ENCODE measurements at places on chromosomes 12 and 14. TPM values are rescaled to one million over a fixed set of nuclear protein-coding genes. Genes with fewer than 3 reads are reported as not detected.

The RTL1 gene
- not detected for total RNA-seq

The CIROP gene
- not detected for total RNA-seq

DNA sequence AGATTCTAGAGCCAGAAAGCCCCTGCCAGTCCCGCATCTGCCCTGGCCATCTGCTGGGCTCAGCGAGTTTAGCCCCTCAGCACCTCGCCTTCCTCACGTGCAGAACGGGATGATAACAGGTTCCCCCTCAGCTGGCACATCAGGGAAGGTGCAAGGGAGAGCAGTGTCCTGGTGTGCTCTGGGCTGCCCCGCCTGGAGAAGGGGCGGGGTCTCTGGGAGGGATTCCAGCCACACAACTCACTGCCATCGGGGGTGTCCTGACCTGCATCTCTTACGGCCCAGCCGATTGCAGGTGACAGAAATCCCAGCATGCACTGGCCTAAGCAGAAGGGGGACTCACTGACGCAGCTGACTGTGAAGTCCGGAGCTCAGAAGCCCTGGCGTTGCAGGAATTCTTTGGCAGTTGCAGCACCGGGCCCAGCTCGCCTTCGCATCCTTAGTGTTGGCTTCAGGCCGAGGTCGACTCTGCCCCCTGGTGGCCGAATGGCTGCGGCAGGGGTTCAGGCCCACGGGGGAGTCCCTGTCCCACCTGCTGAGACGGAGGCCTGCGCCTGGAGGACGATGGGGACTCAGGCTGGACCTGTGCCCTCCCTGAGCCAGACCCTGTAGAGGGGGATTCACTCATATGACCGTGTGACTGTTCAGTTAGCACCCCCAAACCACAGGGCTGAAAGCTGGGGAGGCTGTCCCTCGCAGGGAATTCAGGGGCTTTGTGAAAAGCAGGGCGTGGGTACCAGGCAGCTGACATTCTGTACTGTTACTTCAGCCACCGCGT, 178.6 kb downstream of the ADGRD1 start:
- peak; percentile 59 for DNase-seq

GRCh38 chr12:92124689-92125029, 21.0 kb downstream of the BTG1 start:
- no peak for DNase-seq

DNA sequence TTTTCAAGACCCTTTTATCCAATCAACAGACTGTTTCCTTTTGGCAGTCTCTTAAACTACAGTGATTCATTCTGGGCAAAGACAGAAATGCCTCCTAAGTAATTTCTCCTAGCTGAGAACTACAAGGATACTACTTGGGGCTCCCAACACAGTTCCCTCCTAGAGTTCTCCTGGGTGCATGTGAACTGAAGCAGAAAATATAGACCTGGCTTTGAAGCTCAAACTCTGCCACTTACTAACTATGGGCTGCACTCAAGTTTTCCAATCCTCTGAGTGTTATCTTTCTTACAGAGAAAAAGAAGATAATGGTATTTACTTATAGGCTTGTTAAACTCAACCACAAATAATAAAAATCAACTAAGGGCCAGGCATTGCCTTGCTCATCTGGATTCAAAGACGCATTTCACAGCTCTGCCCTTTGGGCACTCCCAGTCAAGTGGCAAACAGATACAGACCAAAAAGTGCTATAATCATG, 97.6 kb downstream of the EFCAB11 start:
- DNase-seq = no peak

GRCh38 chr12:24360057-24360456, 410.6 kb upstream of the SOX5 start:
- no peak for DNase-seq

- DNase-seq = no peak
These were observed 7.9 kb upstream of the FBRSL1 start for GRCh38 chr12:132481771-132482745.

- no peak for DNase-seq
These were observed 478.5 kb downstream of the NELL2 start for GRCh38 chr12:44397631-44398030.

GRCh38 chr12:13941258-13942249, 39.8 kb downstream of the GRIN2B start:
- no peak for DNase-seq

The KRT75 gene
- total RNA-seq = not detected

The KLRB1 gene
- 9.0 TPM for total RNA-seq

The JDP2 gene
- 0.58 TPM for total RNA-seq

DNA sequence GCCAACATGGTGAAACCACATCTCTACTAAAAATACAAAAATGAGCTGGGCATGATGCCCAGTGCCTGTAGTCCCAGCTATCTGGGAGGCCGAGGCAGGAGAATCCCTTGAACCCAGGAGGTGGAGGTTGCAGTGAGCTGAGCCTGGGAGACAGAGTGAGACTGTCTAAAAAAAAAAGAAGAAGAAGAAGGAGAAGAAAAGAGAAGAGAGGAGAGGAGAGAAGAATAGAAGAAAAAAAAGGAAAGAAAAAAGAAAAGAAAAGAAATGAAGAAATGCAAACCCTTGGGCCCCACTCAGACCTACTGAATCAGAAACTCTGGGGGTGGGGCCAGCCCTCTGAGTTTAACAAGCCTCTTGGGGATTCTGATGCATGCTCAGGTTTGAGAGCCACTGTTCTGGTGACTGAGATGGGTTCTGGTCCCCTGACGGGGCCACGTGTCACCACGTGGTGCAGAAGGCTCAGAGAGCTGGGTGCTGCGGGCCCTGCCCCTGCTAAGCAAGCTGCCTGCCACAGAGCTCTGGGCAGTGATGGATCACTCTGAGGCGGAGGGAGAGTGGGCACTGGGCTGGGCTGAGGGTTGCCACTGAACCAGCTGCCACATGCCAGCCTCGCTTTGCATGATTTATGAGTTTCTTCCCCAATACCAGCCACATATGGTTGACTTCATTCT, 37.5 kb downstream of the ERH start:
- no peak for DNase-seq

DNA sequence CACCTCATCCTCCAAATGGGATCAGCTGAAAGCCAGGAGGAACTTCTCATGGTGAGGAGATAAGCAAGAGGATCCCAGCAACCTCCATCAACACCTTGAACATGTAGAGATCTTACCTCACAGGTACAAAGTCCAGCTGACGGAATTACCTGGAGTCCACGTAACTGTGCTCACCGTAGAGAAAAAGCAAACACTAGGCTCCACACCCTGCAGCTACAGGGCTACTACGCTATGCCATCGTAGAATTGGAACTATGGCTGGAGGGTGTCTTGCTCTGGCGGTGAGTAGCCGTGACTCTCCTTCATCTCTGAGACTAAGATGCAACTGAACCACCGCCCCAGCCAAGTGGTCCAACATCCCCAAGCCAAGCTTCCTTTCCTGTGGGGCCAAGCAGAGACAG, 50.5 kb downstream of the CRY1 start:
- DNase-seq = no peak
